T47D (cell line): ENCODE measurements at places on chromosomes 2 and 18.
A peak's percentile ranks its signal among the peaks of the same experiment; 100 is the strongest.

DNA sequence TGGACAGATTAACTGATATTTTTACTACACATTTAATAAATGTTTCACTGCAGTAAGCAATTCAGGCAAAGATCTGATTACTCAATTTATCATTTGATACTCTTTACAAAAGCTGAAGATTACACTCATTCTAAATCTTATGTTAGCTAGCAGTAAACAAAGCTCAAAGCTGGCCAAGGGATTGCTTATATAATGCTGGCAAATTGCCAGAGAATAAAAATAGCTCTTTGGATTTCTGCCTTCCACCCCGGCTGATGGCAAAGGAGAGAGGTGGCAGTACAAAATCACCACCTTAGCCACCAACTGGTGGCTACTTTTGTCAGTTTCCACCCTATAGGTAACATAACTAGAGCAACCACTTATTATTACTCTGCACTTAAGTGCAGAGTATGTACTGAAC, 320.5 kb downstream of the FSIP2 start:
- DNase-seq: no peak

DNA sequence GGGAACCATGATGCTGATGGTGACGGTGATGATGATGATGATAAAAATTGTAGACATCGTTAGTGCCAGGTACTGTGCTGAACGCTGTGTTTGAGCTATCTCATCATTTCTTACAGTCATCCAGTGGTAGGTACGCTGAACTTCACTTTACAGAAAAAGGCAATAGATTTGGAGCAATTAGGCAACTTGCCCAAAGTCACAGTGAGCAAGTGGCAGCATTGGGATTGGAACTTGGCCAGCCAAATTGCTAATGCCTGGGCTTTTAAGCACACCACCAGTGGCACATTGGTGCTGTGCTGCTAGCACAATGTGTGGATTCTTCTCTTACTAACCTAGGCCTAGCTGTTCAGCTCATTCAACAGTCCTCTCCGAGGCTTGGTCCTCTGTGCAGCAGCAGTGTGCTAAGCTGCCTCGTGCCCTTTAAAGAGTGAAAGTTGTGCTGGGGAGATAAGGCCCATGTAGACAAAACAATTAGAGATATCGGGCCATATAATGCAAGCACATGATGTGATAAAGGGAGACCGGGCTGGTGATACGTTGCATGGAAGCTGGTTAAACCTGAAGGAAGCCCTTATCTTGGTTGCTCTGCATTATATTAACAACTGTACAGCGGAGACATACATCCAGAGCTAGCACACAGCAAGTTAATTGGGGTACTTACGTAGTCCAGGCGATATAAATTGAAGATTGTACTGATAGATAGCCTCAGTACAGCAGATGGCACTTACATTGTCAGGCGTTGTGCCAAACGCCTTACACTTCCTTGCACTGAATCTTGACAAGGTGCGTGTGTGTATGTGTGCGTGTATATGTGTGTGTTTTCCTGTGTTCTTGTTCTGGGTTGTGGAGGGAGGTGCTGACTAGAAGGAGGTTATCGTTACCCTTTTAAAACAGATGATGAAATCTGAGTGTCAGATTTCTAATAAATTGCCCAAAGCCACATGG, 28.4 kb downstream of the HK2 start:
- no peak for DNase-seq

DNA sequence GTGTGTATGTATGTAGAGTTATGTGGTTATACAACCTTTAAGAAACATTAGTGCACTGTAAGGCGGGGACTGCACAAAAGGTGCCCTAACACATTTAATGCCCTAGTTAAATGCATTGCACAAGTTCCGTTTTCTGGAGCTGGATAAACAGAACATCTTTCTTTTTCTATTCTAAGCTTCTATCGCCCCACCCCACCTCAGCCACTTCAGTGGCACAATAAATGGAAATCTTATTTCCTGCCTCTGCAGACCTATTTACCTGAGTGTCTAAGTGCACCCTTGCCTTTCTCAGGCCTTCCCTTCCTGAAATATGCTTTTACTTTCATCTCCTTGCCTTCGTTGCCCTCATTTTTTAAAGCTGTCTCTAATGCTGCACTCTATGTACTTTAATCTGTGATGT, 123.5 kb downstream of the TANC1 start:
- no peak for DNase-seq

DNA sequence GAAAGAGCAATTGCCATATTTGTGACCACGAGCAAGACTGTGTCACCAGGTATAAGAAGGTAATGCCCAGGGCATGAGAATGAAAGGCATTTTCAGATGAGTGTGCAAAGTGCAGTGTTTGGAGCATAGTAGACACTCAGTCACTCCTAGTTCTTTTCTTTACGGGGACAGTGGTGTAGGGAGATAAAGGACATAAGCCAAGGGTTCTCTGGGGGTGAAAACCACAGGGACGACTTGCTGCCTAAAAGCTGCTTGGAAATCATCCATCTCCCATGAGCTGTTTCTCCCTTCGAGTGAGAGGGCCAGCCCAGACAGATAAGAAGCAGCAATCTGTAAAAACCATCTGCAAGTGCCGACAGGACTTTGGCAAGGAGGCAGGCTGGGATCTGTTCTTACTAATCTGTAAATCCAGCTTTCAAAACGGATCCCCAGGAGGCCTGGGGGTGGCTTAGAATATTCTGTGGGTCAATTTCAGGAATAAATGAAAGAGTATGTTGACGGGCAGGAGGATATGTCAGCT, 221.6 kb downstream of the LPIN1 start:
- DNase-seq: no peak

DNA sequence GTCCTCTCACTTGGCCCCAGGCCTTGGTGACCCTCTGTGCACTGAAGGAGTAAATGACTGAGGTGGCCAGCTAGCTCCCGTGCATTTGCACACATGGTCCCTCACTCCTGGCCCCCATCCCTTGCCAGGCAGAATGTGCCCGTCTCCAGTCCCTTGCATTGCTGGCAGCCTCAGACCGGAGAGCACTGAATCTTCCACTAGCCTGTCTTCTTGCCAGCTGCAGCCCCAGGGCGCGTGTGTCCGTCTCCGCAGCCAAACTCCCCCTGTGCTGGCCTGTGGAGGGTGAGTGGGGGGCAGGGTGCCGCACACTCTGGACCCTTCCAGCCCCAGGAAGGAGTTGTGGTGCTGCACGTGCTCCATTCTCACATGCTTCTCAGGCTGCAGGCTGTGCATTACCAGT, 35.9 kb downstream of the INPP4A start:
- DNase-seq: no peak

DNA sequence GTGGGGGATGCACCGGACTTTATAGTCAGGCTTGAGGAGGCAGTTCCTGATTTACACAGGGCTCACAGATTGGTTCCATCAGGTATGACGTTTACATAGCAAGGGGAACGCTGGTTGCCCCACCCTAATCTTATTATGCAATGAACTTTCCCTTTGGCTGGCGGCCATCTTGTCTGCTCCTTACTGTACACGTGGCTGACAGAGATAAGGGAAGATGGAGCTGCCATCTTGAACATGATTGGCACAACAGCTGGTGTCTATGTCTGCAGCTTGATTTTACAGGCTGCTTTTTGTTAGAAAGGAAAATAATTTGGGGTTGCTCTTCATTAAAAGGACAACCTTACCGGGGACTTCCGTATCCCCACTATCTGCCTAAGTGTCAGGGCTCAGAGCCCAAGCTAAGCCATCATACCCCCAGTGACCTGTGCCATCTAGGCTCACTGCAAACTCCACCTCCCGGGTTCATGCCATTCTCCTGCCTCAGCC, 33.5 kb upstream of the ATG16L1 start:
- no peak for DNase-seq

GRCh38 chr2:66576561-66577320, 141.8 kb downstream of the MEIS1 start:
- no peak for DNase-seq

DNA sequence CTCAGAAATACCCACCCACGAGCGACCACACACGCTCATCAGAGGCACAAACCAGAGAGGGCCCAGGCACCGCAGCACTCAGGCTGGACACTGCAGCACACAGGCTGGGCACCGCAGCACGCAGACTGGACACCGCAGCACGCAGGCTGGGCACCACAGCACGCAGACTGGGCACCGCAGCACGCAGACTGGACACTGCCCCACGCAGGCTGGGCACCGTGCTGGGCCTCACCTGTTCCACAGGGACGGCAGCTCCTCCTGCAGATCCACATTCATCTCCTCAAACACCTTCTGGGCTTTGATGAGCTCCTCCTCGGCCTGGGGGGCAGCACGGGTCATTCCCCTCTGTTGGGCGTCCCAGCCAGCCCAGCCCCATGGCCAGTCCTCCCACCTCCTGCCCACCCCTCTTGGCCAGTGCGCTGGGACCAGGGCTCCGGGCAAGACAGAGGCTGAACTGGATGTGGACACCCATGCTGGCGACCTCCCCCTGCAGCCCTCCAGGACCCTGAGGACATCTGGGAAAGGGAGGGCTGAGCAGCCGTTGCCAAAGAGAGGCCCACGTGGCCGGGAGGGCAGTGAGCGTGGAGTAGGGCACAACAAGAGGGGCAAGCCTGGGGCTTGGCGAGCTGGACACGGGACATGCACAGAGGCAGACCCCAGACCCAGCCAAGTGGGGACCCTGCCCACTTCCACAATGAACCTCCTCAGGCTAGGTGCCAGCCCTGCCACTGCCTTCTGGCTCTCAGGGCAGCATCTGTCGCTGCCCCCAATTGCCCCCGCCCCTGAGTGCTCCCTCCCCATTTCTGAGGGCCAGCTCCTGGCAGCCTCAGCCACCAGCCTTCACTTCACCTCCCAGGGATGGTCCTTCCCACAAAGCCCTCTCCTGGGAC, 43.0 kb downstream of the BIN1 start:
- DNase-seq: no peak

DNA sequence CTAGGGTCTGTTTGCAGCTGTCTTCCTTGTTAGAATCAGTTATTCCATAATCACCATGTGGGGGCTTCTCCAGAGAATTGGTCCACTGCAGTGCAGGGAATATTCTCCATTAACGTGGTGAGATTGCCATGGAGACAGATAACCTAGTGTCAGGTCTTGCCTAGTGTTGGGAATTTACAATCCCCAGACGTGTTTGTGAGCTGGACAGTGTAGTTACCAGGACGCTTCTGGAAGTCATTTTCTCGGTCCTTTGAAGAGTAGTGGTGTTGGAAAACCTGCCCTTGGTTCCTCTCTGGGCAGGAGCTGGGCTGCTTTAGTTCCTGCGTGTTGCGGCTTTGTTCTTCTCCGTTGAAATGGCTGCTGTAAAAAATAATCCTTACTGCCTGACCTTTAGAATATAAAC, 68.8 kb upstream of the LYPD6B start:
- DNase-seq: no peak

DNA sequence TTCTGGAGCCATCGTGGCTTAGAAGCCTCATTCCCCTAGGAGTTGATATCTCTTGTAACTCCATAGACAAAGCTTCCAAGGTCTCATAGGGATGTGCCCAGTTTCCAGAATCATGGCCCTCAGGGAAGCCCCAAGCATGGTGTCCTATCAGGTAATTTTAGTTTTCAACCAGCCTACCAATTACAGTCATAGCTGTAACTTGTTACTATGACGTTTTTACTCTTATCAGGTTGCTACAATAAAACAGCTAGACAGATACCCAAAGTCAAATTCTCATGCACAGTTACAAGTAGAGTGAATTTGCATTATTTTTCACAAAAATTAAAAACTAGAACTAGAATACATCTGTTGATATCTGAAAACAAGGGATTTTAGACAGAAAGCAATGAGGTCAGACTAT, 8.9 kb downstream of the LYPD6 start:
- DNase-seq: no peak

DNA sequence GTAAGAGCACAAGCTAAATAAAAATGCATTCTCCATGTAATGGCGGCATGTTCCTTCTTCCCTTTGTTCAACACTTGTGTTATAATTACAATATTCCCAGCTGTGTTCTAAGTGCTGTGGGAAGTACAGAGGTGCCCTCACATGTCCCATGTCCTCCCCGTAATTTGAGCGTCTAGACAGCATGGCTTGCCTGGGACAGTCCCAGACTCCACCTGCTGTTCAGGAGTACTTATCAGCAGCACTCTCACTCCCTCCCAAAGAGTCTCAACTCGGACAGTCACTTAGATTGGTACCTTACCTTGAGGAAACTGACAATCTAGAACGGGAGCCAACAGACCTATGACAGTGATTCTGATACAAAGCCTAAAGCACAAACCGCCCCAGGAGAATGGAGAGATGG, 370.5 kb downstream of the EIPR1 start:
- DNase-seq: no peak

DNA sequence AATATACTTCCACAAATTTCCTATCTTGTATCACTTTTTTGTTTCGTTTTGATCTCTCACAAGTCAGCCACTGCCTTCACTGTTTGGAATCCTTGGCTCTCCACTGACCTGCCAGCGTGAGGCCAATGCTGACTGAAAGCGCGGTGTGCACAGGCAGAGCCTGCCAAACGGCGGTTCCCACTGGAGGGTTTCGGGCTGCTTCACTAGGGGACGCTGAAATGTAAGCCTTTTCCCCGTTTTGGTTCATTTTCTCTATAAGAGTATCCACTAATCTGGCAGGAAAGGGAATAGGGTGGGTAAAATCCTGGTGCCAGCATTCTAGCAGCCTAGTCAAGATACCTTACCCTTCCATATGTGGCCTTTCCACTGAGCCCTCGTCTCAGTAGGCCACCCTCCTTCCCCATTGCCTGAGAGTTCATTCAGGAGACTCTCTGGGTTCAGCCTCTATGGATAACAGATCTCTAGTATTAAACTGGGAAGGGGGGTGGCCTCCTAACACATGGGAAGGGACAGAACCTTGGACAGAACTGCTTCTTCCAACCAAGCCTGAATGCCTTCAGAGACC, 91.5 kb downstream of the DYM start:
- DNase-seq: peak; percentile 60

DNA sequence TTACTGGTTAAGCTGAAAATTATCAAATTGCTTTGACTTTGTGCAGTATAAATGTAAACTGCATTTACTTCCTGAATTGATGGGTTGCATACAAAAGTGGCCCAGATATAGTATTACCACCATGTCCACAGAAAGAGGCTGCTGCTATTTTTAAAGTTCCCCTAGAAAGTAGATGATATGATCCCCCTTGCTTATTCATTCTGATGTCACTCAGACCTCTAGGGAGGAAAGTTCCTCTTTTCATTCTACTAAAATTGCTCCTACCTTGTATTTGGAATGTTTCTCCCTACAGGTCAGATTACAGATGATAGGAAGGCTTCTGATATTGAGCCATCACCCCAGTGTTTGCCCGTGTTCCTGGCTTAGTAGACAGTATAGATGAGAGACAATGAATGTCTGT, 247.6 kb upstream of the TNP1 start:
- no peak for DNase-seq
